CD4-positive, alpha-beta T cell treated with Interleukin-15 for 4 hours (primary cell): ENCODE measurements at places on chromosomes 12 and 14.

- no peak for DNase-seq
Observed at GRCh38 chr12:122282061-122282460, 15.8 kb upstream of the VPS33A start.

DNA sequence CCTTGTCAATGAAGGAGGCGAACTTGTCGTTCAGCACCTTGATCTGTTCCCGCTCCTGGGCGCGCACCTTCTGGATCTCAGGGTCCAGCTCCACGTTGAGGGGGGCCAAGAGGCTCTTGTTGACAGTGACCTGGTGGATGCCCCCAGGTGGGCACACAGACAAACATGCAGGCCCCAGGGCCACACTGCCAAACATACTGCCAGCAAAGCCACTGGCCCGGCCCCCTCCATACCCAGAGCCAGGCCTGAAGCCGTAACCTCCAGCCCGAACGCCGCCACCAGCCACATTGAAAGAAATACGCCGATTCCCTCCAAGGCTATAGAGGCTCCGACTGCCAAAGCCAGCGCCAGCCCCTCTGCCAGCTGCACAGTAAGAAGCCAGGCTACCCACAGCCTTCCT lies 337 bp downstream of the KRT74 start:
- no peak for DNase-seq

DNA sequence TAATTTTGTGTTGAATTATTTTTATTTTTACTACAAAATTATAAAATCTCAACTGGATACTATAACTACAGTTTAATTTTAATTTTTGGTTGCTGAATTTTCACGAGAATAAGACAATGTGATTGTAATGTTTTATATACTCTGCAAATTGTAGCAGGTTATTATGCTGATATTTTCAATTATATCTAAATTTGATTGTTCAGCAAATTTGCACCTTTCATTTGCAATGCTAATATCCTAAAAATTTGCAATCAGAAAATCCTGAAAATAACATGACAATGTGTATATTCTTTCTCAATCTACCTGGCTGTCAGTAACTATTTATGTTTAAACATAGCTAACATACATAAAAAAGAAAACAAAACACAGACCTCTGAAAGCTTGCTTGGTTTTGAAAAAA lies 932.2 kb upstream of the LRFN5 start:
- no peak for DNase-seq

DNA sequence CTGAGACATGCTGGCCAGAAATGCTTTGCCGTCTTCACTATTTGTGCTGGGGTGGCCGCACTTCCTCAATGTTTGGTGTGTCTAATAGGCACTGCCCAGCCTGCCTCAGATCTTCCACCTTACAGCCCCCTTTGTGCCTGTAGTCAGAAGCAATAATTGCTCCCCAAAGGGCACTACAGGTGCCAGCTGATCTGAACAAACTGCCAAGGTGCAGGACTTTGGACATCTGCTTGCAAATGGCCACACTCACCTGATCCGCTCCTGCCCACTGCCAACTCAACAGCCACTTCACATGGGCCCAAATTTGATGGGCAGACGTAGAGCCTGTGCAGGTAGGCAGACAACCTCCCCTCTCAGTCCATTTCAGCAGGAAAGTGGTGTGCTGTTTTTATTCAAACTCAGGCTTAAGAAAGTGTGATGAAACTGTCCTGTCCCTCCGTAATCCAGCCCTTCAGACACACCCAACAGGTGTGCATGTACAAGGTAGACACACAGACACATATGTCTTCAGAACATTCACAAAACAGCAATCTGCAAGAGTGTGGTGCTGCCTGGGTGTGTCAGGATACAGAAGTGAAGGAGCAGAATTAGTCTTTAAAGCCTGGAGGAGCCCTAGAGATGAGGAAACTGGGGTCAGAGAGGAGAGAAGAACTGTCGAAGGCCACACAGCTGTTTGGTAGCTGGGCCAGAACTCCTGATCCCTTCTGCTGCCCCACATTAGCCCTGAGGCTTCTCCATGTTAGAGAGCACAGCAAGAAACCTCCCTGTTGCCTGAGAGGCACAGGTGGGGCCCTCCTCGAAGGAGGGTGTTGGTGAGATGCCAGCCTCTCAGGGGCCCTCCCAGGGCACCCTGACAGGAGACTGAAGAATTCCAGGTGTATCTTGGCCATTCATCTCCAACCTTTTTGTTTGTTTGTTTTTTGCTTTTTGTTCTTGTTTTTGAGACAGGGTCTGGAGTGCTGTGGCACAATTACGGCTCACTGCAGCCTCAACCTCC lies 4.4 kb upstream of the KRT75 start:
- no peak for DNase-seq

- DNase-seq = no peak
Observed at GRCh38 chr14:68649476-68650189, 143.2 kb downstream of the ZFP36L1 start.

DNA sequence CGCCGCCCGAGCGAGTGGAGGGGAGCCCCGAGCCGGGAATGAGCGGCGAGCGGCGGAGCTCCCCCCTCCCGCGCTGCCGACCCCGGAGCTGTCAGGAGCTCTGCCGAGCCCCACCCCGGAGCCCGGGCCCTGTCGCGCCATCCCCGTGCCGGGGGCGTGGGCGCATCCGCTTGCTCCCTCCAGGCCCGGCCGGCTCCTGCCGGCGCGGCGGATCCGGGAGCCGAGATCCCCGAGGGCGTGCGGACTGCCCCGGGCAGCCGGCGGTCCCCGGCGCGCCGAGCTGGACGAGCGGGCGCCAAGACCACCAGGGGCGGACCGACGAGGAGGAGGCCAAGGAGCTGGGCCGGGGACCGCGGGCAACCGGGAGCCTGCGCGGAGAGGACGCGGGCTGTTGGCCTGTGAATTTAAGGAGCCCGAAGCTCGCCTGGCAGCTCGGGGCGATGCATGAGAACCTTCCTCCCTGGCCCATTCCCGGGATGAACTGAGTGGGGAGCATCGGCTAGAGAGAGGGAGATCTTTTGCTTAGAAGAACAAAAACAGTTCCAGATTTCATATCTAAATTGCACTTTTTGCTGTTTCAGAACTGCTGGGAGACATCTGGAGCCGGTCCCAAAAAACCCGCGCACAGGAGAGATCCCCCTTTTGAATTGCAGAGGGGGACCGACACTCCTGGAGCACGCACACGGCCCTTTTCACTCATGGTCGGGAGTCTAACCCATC lies 2.0 kb downstream of the PTHLH start:
- DNase-seq = no peak

DNA sequence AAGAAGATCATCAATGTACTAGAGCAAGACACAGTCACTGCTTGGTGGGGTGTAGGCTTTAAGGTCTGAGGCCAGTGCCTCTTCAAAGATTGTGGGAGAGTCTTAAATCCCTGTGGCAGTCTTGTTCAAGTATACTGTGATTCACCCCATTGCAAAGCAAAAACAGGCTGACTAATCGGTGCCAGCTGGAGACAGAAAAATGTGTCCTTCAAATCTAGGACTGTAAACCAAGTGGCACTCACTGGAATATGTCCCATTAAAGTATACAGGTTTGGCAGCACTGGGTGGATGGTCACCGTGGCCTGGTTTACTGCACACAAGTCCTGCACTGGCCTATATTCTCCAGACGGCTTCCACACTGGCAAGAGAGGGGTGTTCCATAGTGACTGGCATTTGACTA lies 1315.3 kb downstream of the TMEM121 start:
- DNase-seq = no peak

GRCh38 chr12:131836193-131836592 lies 8.0 kb downstream of the MMP17 start:
- DNase-seq = no peak

DNA sequence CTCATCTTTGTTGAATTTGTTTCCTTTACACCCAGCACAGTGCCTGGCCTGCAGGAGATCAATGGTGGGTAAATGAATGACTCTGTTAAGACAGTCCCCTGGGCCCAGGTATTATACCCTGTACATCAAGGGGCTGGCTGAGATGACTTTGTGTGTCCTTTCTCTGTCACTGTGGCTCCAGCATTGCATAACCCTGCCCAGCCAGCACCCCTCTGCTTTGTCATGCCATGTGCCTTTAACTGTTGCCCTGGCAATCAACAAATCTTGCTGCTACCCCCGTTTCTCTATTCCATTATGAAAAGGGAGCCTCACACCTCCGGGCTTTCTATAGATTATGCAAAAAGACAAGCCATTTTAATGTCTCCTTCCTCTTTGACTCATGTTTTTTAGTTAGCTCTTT lies 7.6 kb upstream of the FLVCR2 start:
- no peak for DNase-seq

DNA sequence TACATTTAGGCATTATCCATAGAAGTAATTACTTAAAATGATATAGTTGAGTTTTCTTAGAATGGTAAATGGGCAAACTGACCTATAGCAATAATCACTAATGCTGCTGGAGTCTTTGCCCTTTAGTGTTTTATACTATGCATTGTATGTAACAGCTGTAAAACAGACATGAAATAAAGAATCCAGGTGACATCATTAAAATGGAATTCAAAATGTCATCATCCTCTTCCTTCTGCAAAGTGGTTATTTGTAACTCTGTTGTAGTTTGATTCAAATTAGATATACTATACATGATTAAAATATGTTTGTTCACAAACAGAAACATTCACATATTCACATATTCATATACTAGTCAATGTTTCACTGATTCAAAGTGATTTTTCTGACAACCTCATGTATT lies 598.8 kb downstream of the SLC16A7 start:
- DNase-seq = no peak

GRCh38 chr12:121857322-121858246 lies 1.1 kb downstream of the HPD start:
- DNase-seq = no peak

DNA sequence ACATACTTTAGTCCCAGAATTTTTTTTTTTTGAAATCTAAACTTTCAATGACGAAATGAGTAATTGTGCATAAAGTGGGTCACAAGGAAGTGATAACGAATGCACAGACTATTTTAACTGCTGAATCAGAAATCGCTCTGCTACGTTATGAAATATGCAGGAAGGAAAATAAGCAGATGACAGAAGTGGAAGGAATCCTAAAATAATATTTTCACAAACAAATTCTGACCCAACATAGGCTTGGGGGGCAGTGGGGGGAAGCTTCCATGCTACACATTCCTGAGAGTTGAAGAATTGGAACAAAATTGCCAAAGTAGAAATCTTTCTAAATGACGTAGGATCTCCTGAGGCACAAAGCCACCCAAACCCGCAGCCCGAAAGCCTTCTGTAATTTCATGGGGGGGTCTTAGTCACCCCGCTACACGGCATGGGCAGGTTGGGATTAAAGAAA lies 89.6 kb downstream of the ARF6 start:
- peak; percentile 28 for DNase-seq

- no peak for DNase-seq
Observed at GRCh38 chr12:70364695-70365397, 1.2 kb upstream of the KCNMB4 start.

DNA sequence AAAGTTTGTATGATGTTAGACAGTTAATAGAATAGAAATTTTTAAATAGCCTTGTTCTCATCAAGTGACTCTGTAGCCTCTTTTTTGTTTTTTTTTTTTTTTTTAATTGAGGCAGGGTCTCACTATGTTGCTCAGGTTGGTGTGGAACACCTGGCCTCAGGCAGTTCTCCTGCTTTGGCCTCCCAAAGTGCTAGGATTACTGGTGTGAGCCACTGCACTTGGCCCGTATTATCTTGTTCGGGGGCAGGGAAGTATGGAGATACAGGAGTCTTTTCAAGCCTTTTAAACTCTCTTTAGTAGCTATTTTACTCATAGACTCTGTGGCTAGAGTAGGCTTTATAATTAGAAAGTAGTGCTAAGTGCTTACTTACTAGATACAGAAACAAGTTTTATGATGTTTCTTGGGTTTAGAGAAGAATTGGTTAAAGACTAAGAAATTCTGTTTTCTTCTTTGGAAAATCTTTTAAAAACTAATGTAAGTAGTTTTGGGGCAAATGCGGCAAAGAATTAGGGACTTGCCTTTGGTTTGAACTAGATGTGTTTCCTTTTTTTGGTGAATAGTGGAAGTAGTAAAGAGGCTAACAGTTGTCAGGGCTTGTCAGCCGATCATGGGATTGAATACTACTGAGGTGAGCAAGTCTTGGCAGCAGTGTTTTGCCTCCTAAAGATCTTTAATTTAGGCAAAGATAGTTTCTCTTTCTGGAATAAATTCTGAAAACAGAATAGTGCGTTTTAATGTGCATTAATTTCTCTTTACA lies 31.3 kb downstream of the FBXO34 start:
- no peak for DNase-seq

GRCh38 chr14:33992274-33993007 lies 41.6 kb upstream of the EGLN3 start:
- no peak for DNase-seq

- no peak for DNase-seq
Observed at GRCh38 chr14:32121948-32122347, 44.8 kb downstream of the ARHGAP5 start.

GRCh38 chr12:66048835-66049537 lies 81.6 kb downstream of the LLPH start:
- no peak for DNase-seq

- DNase-seq = no peak
Observed at GRCh38 chr12:56296295-56296694, 3.8 kb downstream of the CS start.

GRCh38 chr12:127509066-127509778 lies 757.7 kb upstream of the TMEM132C start:
- no peak for DNase-seq

- DNase-seq = no peak
Observed at GRCh38 chr14:61581340-61581739, 114.0 kb upstream of the HIF1A start.

DNA sequence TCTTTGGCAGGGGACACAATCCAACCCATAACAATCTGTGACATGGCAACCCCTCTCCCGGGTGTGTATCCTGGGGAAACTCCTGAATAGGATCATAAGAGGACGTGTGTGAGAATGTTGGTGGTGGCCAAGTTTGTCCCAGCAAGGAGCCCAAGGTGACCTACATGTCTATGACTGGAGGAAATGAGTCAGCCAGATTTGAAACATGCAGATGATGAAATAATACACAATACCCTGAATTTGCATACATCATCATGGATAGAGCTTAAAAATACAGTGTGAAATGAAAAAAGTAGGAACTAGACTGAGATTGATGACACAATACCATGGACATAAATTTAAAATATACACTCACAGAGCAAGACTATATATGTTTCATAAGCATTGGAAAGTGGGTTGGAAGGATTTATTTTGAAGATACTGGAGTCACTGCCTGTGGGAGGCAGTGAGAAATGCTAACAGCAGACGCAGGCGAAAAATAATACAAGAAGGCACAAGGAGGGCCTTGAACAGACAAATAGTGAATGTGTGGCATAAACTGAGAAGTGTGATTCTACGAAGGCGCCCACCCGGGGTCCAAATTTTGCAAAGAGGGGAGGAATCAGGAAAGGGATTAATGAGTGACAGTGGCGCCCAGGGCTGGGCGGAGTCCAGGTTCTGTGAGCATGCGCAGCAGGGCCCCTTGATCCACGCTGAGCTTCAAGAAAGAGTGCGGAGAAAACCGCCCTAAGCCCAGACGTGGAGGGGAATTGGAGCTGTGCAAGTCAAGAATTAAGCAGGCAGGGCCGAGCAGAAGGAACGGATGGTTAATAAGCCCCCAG lies 7.0 kb upstream of the MAP1LC3B2 start:
- DNase-seq = no peak

GRCh38 chr12:3537719-3538465 lies 46.9 kb downstream of the PRMT8 start:
- DNase-seq = no peak
